ENCODE measurements at places on chromosomes 4 and X.
A peak's percentile ranks its signal among the peaks of the same experiment; 100 is the strongest.

DNA sequence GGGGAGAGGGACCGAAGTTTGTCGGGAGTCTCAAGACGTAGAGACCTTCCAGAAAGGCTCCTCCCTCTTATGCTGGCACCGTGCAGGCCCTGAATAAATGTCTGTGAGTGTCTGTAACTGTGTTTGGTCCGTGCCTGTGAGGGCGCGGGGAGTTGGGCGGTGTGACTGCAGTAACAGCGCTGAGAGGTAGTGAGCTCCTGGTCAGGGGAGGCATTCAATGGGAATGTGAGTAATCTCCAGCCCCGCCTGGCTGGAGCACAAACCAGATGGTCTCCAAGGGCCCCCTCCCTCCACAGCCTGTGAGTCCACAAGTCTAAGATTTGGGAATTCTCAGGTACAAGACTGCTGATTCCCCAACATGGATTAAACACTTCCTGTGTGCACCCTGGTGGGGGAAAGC lies 100.0 kb downstream of the HMX1 start:
- no peak for DNase-seq

- no peak for DNase-seq
Observed at GRCh38 chr4:41141900-41142299, 72.4 kb downstream of the APBB2 start.

DNA sequence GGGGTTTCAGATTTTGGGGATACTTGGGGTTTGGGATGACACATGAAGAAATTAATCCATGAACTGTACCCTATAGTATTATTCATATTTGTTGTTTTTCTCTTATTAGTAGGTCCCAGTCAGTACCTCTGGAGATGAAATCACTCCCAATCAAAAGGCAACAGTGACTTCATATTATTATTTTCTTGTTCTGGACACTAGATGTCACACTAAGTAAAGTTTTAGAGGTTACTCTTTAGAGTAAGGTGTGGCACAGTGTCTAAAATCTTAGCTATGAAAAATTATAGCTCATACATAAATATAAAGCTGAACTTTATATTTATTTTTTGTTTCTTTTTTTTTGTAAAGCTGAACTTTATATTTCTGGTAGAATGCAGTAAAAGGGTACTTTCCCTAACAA lies 35.1 kb downstream of the FAM114A1 start:
- no peak for DNase-seq

GRCh38 chr4:172787111-172787510 lies 381.5 kb upstream of the GALNT7 start:
- DNase-seq = no peak

GRCh38 chr4:14091966-14092365 lies 464.4 kb upstream of the BOD1L1 start:
- DNase-seq = no peak

DNA sequence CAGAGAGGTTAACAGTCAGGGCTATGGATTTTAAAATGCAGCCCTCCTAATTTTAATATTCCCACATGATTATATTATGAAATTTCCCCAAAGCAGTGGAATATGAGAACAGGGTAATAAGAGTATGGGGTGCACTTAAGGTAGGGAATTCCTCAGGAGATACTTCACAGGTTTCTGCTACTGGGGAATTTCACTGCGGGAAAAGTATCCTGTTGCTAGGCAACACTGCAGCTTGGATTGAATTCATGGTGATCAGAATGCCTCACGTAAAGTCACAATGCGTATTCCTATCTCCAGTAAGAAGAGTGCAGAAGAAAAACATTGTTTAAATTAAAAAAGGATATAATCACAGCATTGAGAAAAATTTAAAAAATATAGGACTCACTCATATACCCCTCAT lies 398.1 kb upstream of the RPS6KA3 start:
- DNase-seq = no peak

GRCh38 chr4:165872461-165873297 lies at the start of gene TLL1:
Gene TLL1, plus strand, starts transcription at chr4:165873237. Its CDS starts 668 bp downstream, at chr4:165873905.
- DNase-seq = no peak

- no peak for DNase-seq
Observed at GRCh38 chr4:61273233-61273632, 73.1 kb downstream of the ADGRL3 start.

GRCh38 chr4:74524985-74525384 lies 80.0 kb downstream of the AREG start:
- DNase-seq = no peak

DNA sequence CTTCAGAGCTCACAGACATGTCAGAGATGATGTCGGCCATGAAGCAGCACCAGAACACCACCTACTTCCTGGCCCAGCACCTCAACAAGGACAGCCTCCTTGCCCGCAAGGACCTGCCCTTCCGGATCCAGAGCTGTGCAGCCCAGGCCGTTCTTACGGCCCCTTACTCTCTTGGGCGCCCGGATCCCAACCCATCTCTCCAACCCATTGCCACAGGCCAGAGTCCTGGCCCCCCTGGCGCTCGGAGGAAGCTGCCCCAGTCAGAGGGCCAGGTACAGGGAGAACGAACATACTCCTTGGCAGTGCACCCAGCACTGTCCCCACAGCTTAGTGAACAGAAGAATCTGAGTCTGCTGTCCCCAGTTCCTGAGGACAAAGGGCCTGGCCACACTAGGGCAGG lies 27.9 kb upstream of the PRPS1 start:
- no peak for DNase-seq

DNA sequence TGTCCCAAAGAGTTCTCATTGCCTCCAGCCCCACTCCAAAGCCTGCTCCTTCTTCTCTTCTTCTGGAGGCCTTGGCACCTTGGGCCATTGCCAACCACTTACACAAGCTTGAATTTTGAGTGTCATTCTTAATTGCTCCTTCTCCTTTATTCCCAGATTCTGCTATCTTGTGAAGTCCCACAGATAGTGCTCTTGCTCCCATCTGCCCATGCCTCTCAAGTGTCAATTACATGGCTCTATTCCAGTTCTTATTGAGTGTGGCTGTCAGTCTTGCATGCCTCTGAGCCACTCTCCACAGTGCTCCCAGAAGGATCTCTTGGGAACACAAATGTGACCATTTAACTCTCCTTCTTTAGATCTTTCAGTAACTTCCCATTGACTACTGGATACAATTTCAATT lies 117.3 kb upstream of the SFRP2 start:
- no peak for DNase-seq

GRCh38 chr4:106671716-106672115 lies 303.1 kb upstream of the GIMD1 start:
- DNase-seq = no peak

DNA sequence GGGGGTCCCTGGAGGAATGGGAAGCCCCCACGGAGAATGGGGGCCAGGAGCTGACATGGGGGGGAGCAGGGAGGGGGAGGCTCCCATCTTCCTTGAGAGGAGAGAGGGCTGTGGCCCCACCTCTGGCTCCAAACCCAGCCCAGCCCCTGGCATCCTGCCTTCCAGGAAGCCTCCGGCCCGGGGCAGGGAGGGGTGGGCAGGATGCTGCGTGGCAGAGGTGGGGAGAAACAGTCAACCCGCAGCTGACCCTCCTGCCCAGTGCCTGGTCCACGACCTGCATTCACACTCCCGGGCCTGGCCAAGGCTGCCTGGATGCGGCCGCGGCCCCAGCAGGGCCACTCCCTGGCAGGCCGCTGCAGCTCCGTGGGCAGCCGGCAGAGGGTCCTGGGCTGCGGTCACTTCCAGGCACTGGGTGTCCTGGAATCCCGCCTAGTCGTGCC lies 39.0 kb downstream of the CPLX1 start:
- no peak for DNase-seq

- DNase-seq = no peak
Observed at GRCh38 chr4:152691761-152692160, 12.0 kb upstream of the TMEM154 start.

GRCh38 chrX:149950681-149951080 lies 12.4 kb upstream of the EOLA2 start:
- DNase-seq = no peak

GRCh38 chr4:47744253-47744652 lies 93.6 kb downstream of the CORIN start:
- no peak for DNase-seq

GRCh38 chrX:115960440-115961084 lies 210.0 kb upstream of the AGTR2 start:
- no peak for DNase-seq

DNA sequence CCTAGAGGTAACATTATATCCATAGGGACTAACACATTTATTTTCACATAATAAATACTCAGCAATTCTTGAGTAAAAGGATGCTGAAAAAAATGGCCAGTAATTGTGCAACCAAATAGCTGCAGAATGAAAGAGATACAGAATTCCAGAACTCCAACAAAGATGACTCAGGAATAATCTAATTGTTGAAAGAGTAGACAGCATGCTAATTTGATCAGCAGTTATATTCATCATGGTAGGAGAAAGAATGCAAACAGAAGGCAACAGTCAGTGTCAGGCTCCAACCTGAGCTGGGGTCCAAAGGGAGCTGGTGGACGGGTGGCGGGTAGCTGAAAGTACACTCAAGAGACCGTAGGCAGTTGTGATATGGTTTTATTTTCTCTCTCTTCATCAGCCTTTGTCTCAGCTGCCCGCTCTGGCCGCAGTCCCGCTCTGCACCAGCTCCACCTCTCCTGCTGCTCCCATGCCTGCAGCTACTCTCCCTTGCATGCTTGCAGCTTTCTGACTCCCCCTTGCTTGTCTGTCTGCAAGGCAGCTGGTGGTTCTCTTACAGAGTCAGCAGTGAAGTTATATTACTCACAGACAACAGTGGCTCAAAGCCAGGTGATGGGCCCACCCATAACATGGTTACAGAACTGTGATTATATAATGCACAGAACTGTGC lies 1150.1 kb downstream of the STIM2 start:
- DNase-seq = no peak

DNA sequence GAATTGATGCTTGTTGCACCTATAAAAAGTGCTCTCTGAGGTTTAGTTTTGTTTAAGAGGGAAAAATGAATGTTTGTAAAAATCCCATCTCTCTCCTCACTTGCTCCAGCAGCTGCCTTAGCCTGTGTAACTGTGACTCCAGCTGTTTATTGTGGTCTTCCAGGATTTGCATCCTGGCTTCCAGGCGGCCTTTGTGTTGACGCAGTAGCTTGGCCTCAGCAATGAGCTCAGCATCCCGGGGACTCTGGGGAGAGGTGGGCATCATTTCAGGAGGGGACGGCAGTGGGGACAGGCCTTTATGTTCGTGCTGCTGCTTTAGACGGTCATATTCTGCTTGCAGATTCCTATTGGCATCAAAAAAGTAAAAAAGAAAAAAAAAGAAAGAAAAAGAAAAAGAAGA lies 75.3 kb upstream of the FTHL17 start:
- no peak for DNase-seq

GRCh38 chrX:64975989-64976672 lies at the start of gene ZC4H2:
Gene ZC4H2, minus strand, starts transcription at chrX:64976450. Its CDS starts 73 bp downstream, at chrX:64976377.
- DNase-seq = no peak

GRCh38 chrX:75522565-75523431 lies at the start of gene ZDHHC15:
Gene ZDHHC15, minus strand, starts transcription at chrX:75523037. Its CDS starts 13 bp downstream, at chrX:75523024.
- peak; percentile 10 for DNase-seq

DNA sequence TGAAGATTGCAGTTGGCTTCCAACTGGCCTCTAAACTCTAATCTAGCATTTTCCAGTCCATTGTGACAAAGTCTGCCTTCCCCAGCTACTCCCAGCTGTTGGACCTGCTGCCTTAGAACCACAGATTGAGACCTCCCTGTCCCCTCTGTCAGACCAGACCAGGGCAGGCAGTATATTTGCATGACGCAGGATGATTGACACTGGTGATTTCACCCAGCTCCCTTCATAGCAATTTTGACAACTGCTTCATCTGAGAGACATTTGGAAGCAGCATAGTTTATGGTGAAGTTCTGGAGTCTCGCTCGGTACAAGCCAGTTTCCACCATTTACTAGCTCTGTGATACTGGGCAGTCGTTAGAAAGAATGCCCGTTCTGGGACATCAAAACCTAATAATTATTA lies 2.5 kb downstream of the CYP4V2 start:
- DNase-seq = no peak

GRCh38 chr4:138736362-138736761 lies 279.2 kb upstream of the NOCT start:
- no peak for DNase-seq

DNA sequence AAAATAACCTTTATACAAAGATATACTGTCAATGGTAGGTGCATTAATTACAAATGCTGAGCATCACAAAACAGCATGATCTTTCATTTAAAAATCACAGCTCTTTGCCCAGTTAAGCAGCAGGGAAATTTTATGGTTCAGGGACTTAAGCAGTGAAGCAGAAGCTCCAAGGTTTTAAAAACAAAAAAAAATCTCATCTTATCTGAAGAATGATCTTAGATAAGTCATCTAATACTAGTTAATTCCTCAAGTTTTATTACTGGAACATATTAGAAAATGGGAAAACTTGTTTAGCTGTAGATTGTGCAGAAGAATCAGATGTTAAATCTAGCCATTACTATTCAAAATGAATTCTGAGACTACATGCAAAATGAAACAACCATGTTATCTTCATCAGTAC lies 289.9 kb downstream of the GASK1B start:
- no peak for DNase-seq

DNA sequence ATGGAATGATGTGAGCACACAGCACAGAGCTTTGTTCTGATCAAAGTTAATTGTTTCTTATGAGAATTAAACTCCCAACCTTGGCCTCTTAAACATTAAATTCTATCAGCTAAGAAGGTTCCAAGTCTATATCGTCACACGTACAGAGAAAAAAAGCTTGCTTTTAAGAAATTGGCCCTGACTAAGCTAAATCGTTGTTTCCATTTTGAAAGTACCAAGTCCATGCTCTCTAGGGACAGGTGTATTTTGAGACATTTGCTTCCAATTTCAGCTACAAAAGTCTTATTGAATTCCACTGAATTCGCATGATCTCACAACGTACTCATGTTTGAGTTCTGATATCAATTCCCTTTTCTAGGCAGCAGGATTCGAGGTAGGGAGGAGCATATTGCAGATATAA lies 157.4 kb downstream of the SHROOM3 start:
- no peak for DNase-seq

GRCh38 chr4:45036677-45037076 lies 310.3 kb upstream of the GNPDA2 start:
- DNase-seq = no peak

DNA sequence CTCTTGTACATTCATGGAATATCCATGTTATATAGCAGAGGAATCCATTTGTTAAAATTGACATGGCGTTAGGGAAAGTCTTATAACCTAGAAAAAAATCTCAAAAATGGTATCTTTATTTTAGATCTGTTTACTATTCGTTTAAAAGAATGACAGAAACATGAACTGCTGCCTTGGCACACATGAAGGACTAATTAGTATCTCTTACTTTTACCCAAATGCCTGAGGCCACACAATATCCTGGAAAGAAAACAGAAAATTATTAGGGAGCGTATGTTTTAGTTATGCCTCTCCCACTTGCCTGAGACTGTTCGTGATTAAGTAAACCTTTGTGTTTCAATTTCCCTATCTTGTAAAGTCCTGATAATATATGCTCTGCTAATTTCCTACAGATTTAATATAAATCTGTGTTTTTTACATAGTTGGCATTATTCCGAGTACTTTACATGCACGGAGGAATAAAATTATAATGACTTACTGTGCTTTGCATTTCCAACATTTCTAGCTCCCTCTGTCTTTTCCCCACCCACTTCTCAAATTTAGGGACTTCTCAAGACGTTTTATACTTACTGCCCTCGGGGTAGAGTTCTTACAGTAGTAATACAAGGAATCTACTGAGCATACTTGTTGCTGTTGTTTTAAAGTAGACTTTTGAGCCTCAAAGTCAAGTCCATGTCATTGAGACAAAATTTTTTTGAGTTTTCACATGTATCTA lies 147.3 kb downstream of the VEGFC start:
- DNase-seq = no peak

GRCh38 chr4:38949411-38950051 lies 81.9 kb downstream of the FAM114A1 start:
- DNase-seq = no peak
